Hematopoietic multipotent progenitor cell treated with erythropoietin and hydrocortisone succinate and interleukin-3 and kit ligand, for 8 days (in vitro differentiated cells): ENCODE measurements at places on chromosomes 11 and 22.

DNA sequence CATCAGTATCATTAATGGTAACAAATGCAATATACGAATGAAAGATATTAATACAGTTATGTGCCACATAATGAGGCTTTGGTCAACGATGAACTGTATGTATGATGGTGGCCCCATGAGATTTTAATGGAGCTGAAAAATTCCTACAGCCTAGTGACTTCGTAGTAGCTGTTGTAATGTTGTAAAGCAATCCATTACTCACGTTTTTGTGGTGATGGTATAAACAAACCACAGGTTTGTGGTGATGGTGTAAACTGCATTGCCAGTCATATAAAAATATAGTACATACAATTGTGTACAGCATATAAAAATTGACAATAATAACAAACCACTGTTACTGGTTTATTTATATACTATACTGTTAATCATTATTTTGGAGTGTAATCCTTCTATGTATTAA is 27.4 kb upstream of the GRIA4 start:
- DNase-seq = no peak

DNA sequence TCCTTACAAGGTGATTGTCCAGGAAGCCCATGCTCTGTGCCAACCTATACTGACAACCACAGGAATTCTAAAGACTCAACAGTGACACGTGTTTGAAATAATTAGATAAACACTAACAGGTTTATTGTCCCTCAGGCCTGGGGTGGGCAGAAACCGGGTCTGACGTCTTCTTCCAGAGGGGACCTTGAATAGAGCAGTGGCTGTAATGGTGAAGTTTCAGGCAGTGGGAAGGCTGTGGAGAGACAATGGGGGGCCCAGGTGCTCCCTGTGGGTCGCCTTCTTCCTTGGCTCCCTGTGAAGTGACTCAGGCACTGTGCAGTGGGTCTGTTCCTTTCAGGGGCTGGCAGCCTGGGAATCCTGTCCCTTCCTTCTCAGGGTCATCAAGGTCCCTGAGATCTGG is 54.6 kb downstream of the OTOG start:
- DNase-seq = no peak

DNA sequence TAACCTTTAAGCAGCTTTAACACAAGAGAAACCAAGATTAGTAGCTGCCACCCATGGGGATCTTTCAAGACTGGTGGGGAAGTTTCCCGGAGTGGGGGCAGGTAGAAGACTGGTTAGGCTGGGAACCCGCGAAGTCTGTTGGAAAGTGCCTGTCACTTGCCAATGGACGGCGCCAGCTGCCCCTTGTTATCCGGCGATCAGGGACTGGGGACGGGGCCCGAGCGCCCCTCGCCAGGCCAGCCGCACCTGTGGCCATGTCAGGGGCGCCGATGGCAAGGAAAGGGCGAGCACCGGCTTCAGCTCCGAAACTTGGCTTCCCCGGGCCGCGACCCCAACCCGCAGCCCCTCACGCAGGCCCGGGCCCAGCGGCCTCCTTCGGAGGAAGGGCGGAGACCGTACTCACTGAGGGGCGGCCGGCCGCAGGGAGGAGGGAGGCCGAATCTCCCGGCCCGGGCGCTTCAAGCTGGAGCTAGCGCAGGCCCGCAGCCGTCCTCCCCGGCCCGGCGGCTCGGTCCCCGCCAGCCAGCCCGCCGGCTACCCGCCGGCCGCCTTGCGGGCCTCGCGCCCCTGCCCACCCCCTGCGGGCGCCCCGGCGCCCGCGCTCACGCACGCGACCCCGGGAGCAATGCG is 539 bp downstream of the EIF4ENIF1 start:
- peak; percentile 50 for DNase-seq

DNA sequence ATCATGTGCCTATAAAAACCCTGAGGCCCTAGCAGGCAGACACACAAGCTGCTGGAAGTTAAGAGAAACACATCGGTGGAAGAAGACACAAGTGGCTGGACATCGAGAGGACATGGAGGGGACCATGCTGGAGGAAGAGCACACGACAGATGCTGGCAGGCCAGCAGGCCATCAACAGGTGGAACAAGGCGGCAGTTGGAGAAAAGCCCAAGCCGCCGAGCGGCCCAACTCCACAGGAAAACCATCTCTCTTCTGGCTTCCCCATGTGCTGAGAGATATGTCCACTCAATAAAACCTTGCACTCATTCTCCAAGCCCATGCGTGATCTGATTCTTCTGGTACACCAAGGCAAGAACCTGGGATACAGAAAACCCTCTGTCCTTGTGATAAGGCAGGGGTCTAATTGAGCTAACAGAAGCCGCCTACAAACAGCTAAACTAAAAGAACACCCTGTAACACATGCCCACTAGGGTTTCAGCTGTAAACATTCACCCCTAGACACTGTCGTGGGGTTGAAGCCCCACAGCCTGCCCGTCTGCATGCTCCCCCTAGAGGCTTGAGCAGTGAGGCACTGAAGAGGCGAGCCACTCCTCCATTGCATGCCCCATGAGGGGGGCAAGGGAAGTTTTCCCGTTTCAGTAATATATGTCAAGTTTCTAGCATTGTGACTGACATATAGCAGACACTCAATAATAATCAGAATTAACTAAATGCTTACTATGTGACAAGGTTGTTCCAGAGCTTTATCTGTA is 39.0 kb upstream of the MMP20 start:
- DNase-seq = no peak

DNA sequence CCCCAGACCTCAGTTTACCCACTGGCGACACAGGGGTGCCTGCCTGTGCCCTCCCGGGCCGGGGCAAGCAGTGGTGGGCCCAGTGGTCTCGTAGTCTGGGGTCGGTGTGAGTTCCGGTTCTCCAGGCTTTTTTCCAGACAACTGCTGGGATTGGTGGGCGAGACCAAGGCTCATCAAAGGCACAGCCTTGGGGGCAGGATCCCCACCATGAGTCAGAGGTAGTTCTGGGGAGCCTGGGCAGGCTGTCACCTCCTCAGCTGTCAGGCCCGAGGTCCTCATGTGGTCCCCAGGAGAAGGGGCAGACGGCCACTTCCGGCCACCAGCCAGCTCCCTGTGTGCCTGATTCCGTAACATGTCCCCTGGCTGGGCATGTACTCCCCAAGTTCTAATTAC is 827 bp upstream of the MUC2 start:
- no peak for DNase-seq

DNA sequence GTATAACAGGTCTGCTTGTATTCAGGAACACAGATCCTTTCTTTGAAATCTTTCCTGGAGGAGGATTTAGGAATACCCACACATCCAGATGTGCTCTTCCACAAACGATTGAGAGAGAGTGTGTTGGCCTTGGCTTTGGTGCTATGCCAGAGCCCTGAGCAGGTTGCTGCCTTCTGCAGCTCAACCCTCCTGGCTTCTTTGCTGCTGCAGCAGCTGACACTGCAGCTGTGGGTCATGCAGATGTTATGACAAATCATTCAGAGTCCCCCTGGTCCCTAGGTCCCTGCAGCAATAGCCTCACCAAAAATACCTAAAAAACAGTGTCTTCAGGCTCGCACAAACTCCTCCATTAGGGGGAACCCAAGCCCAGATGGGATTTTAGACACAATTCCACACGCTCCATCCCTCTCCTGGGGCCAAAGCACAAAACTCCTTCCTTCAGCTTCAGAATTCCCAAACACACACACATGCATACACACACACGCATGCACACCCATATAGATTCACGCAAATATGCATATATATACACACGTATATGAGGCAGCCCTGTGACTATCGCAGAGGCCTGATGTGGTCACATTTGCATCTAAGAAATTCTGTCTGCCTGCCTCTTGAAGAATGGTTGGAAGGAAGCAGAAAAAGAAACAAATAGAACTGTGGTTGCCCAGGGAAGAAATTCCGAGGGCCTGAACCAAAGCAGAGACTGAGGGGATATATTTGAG is 35.4 kb downstream of the SLN start:
- DNase-seq = no peak

- DNase-seq = no peak
Observed at GRCh38 chr22:21759093-21759492, 23.5 kb upstream of the YPEL1 start.

DNA sequence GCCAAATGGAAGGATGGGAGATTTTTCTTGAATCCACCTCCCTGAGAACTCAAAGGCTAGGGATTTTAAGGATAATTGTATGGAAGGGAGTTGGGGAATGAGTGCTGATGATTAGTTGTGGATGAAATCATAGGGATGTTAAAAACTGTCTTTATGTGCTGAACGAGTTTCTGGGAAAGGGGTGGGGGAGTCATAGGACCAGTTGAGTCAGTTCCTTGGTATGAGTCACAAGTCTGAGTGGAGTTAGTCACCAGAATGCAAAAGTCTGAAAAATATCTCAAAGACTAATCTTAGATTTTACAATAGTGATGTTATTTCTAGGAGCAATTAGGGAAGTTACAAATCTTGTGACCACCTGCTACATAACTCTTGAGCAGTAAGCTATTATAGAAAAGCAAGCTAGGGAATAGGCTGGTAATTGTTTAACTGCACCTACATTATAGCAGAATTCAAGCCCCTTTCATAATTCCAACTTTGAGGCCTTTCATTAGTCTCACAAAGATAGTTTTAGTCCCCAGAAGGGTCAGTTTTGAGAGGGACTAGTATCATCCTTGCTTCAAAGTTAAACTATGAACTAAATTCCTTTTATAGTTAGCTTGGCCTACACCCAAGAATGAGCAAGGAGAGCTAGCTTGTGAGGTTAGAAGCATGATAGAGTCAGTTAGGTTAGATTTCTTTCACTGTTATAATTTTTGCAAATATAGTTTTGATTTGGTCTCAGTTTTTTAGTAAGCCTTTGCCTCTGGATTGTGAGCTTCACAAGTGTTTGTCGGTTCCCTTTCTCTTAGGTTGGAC is 668.0 kb downstream of the ETS1 start:
- DNase-seq = no peak

DNA sequence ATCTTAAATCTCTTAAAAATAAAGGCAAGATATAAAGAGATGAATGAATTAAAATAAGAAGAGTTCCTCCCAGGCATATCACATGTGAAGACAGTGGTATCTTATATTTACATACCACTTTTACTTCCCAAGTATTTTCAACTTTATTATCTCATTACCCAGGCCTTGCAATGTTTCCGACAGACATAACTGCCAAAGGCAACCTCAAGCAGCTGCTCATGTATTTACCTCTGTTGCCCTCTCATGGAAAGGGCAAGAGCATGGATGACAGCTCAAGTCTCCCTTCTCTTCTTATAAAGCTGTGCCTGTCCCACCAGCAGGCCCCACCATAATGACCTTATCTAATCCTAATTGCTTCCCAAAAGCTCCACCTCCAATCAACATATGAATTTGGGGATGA is 894.2 kb downstream of the NTM start:
- peak; percentile 35 for DNase-seq

DNA sequence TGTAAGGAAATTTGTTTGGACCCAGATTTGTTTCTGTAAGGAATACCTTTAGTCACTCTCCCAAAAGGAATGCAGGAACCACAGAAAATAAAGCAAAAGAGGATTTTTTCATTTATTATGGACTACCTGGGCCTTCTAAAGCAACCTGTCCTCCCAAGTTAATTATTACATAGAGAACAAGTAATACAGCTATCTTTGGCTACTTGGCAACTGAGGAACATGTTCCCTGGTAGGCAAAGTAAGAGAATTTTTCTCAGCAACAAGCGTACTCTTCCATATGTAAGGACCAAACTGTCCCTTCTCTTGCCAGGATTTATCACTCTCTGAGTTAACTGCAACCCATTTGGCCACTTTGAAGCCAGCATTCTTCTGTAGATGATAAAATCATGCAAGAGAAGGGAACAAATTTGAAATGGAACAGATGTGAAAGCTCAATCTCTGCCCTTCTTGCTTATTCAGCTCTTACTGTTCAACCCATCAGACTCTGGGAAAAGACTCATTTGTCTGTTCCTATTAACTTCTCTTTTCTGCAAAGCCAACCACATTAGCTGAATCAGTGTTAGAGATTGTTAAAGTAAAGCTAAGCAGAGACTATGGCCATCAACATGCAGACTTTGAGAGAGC is 190.2 kb downstream of the SWAP70 start:
- no peak for DNase-seq

GRCh38 chr22:41534219-41534618 is 10.1 kb downstream of the POLR3H start:
- peak; percentile 32 for DNase-seq

- no peak for DNase-seq
Observed at GRCh38 chr22:46876357-46876934, 114.0 kb downstream of the TBC1D22A start.

- no peak for DNase-seq
Observed at GRCh38 chr11:13174090-13174489, 103.5 kb upstream of the BMAL1 start.

DNA sequence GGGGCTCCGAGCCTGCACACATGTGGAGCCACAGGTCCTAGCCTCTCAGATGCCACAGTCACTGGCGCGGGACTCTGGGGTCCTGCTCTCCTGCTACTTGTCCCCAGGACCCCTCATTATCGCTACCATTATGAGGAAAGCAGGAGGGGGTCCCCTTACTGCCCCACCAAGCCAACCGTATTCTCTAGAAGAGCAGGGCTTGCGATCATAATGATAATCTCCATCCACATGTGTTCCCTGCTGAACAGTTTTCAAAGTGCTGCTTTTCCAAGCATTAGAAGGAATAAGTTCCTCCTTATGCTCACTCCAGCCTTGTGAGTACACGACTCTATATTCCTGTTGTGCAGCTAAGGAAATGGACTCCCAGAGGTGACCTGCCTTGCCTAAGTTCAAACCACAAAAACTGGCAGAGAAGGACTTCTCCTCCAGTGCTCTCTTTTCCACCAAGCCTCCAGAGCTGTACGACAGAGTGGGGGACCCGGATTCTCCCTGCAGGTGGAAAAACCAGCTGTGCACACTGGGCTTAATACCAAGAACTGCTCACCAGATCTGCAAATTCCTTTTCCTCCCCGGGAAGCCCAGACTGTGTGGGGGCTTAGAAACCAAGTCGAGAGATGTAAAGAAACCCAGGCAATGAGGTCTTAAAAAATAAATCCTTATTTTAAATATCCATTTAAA is 92.8 kb upstream of the DRD2 start:
- DNase-seq = no peak

DNA sequence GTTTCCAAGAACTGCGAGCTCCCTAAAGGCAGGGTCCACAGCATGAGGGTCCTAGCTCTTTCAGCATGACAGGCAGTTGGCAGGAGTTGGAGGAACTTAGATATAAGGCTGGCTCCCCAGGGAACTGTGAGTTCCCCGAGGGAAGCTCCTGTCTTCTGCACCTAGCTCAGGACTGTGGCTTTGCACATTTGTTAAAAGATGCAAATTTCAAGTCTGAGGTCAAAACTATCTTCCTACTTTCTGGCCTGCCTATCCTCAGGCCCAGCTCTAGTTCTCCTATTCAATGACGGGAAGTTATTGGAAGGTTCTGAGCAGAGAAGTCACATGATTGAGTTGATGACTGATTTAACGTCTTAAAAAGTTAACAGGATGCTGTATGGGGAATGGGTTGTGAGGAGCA is 11.7 kb upstream of the UCP3 start:
- DNase-seq = no peak
